ENCODE measurements at places on chromosomes 1 and 21.

DNA sequence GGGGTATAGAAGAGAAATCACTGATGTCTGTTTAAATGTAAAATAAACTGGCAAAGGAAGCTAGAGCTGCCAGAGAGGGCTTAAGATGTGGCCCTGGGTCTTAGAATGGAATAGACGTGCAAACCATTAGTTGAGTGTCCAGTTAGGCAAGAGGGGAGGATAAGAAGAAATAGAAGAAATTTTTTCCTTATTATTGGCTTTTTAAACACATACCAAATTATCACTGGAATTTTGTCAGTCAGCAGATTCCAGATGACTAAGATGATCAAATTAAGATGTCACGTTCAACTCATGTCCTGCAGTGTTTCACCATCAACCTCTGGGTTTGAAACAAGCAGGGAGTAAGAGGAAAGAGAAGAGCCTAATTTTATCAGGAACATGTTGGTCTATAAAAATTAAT is 71.6 kb upstream of the C1orf21 start:
- no peak for DNase-seq

DNA sequence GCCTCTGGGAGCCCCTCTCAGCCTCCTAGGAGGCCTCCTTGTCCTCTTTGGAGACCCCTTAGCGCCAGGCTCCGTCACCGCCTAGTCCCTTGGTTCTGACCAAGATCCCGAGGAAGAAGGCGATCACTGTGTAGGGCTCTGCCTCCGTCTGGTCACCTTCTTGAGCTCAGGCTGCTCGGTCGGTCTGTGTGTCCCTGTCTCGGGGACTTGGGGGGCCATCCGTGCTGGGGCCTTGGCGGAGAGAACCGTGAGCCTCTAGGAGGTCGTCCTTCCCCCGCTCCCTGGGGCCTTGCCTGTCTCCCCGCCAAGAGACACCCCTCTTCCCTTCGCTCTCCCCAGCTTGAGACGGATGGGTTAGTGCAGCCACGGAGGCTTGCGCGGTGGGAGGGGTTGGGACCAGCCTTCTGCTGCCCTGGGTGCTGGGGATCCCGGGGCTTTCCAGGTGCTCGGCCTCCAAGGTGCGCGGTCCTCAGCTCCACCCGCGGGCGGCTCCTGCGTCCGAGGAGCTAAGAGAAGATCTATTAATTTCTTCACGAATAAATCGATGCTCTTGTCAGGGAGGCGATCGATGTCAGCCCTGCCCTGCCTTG is 701 bp upstream of the INSRR start:
- DNase-seq, result no peak

GRCh38 chr1:216640100-216640499 is 83.1 kb downstream of the ESRRG start:
- DNase-seq, result no peak

DNA sequence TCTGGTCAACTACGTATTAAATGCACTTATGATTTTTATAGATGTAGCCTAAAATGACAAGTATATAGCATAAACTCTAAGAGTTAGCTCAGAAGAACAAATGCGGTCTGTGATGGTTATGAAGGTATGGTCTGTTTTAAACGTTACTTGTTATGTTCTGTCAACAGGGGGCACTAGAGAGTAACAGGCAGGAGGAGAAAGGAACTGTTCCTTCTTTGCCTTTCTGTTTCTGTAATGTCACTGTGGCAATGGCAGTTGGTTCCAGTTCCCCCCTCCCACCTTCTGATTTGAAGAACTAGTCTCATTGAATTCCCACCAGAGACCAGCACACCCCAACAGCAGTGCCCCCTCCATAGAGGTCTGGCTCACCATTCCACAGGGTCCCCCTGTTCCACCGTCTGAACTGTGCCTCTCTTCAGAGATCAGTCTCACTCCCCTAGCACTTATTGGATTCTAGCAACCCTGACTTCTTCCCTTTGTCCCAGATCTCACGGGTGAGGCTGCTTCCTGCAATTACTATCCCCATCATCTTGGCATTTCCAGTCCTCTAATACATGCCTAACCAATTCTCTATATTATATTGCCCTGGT is 14.0 kb downstream of the KRTAP24-1 start:
- DNase-seq, result no peak

DNA sequence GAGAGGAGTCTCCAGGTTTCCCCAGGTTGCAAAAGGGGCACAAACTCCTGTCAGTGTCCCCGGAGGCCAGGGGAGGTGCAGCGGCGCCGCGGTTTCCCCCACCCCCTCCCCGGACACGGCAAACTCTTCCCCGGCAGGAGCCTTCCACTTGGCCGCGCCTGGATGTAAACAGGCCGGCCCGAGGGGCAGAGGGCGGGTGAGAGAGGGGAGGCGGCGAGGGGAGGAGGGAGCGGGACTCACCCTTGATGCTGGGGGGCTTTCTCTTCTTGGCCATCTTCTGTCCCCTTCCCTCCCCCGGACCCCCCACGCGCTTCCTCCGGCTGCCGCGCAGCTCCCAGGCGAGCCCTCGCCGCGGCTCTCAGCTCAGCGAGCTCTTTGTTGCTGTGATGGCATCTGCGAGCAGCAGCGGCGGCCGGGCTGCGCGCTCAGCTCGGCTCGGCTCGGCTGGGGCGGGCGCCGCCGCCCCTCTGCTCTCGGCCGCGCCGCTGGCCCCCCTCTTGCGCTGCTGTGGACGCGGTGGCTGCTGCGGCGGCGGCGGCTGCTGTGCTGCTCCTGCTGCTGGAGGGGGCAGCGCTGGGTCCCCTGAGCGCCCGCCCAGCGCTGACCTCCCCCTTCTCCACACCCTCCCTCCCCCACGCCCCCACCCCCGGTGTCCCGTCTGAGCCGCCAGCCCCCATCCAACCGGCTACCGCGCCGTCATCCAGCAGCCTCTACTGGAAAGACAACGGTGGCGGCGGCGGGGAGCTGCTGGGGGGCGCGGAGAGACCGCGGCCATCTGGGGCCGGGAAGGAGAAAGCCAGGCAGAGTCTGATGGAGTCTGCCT is 4.9 kb upstream of the SLC44A5 start:
- DNase-seq, result no peak

DNA sequence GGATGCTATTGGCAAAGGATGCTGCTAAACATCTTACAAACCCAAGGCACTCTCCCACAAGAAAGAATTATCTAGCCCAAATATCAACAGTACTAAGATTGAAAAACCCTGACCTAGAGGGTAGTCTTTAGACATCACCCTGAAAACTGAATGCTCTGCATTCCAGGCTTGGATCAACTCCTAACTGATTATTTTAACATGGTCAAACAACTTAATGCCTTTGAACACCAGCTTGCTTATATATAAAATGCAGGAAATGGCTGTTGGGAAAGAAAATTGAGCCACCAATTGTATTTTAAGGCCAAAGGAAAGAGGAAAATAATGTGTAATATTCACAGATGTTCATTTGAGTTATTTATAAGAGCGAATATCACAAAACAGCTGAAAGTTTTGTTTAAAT is 72.2 kb upstream of the C1orf87 start:
- DNase-seq, result no peak

DNA sequence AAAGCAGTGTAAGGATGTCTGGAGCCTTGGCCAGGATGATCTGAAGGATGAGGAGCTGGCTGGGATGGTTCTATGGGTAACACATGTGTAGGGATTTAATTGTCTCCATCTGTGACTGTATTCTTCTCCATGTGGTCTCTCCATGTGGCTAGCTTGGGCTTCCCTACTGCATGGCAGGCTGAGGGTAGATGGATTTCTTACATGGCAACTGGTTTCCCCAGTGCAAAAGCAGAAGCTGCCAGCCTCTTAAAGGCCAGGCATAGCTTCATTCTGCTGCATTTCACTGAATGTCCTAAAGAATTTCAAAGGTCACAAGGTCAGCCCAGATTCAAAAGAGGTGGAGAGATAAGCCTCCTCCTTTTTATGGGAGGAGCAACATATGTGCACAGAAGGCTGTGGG is 61.7 kb downstream of the XCL2 start:
- DNase-seq, result no peak

DNA sequence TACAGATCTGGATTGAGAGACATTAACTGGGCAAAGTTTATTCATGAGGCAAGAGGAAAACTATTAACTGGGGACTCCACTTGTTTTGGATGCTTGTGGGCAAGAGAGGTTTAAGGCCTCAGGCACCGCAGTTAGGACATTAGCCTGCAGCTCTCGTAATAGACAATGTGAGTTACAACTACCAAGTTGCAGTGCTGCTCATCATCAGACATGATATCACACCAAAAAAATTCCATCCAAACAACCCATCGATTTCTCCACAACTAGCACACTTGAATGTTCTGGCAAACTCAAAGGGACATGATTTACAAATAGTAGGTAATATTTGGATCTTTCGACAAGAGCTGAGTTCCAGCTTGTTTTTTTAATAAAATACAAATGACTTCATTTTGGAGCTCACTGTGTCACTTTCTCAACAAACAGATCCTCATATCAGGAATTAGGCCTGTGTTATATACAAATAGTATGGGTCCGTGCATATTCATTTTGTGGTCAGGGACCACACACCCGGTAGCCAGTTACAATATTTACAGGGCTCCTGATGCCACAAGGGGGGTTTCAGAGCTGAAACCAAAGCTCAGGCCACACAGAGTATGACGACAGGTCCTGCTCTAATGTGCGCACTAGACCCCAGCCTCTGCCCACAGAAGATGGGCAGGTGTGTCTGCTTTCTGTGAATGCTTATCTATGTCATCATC is 128.0 kb downstream of the TGFBR3 start:
- DNase-seq, result peak; percentile 68

DNA sequence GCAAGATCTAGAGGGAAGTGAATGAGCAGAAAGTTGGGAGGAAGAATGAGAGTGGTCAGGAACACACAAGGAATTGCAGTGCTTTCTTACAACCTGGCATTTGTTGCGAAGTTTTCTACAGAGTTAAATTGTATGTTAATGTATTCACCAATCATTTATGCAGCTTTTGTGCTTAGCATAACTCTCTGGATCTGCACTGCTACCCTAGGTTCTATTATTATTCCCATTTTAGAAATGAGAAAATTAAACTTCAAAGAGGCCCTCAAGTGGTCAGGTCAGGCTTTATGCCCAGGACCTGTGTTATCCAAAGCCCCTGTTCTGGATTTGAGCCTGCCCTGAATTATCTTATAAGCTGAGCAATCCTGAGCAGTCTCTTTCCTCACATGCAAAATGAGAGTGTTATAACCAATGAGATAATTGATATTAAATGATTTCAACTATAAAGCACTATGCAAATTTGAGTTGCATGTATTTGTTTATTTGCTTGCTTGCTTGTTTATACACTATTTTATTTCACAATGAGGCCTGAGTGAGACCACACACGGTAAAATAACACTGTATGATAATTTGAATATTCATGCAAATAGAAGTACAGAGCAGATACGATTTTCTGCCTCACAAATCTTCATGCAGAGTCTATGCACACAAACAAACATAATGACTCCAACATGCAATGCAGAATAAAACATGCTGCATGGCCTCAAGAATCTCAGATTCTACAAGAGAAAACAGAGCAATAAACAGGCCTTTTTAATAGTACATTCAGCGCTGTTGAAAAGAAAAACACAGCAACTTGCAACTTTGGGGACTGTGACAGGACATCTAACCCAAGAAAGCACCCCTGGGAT is 323.0 kb downstream of the PLPP3 start:
- no peak for DNase-seq

- DNase-seq, result peak; percentile 78
Measured at GRCh38 chr1:165827268-165828102, at the start of gene UCK2. Gene UCK2 (plus strand): TSS chr1:165827614. CDS start chr1:165827834, 220 bp downstream.

- no peak for DNase-seq
Measured at GRCh38 chr21:27423038-27423437, 456.1 kb upstream of the ADAMTS5 start.

DNA sequence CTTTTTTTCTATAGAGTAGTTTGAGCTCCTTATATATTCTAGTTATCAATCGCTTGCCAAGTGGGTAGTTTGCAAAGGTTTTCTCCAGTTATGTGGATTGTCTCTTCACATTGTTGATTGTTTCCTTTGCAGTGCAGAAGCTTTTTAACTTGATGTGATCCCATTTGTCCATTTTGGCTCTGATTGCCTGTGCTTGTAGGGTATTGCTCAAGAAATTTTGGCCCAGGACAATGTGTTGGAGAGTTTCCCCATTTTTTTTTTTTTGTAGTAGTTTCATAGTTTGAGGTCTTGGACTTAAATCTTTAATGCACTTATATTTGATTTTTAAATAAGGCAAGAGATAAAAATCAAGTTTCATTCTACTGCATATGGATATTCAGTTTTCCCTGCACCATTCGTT is 774.8 kb upstream of the ADAMTS5 start:
- no peak for DNase-seq

GRCh38 chr1:184535191-184535970 is 148.6 kb downstream of the C1orf21 start:
- no peak for DNase-seq

DNA sequence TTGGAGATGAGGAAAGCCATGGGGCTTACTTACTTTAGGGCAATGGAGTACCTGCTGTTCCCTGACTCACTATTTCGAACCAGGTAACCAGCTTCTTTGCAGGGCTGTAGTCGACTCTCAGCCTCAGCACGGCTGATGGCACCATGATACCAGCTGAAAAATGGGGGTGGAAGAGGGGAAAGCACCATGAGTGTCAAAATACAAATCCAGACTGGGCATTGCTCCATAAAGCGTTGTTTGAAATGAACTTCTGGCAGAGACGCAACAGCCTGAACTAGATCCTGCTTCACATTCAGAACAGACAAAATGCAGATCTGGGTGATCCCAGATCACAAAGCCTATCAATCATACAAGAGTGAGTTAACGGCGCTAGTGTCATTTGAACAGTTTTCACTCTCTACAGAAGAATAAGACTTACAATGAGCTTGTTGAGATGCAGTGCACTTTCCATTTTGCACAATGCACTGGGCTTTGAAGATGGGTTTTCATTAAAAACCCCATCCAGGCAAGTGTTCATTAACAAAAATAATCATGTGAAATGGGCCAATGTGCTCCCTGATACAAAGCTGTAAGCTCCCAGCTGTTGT is 16.0 kb upstream of the TDRD10 start:
- no peak for DNase-seq

GRCh38 chr21:14533499-14534428 is 12.4 kb downstream of the SAMSN1 start:
- peak; percentile 71 for DNase-seq

GRCh38 chr1:1371746-1372711 is 3.0 kb downstream of the AURKAIP1 start:
- DNase-seq, result no peak

DNA sequence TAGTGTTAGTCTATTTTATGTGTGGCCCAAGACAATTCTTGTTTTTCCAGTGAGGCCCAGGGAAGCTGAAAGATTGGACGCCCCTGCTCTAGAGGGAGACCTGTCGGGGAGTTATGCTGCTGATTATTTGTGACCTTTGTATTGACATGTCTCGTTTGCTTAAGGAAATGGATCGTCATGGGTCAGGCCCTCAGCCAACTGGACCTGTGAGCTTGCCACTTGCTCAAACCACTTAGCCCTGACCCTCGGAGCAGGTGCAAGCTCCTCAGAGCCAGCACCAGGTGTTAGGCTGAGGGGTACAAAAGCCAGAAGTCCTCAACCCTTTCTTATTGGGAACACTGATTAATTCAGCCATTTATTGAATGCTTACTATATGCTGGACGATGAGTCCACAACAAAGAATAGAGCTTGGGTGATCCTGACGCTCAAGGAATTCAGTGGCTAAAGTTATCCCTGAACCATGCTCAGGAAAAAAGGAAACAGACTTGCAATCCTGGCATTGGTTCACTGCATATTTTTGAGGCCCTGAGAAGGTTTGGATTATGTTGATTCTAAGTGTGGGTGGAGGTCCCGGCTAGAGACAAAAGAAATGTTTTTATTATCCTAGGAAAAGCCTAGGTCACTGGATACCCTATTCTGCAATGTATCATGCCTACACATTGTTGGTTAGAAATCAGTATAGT is 19.0 kb downstream of the TGFB2 start:
- DNase-seq, result no peak

Measured in natural killer cell treated with Interleukin-12 subunit alpha and Interleukin-12 subunit beta and Interleukin-15 and Interleukin-18, amount 100 ng/mL, for 72 hours (primary cell).